ENCODE measurements at places on chromosomes 11 and 22.
A peak's percentile ranks its signal among the peaks of the same experiment; 100 is the strongest.

DNA sequence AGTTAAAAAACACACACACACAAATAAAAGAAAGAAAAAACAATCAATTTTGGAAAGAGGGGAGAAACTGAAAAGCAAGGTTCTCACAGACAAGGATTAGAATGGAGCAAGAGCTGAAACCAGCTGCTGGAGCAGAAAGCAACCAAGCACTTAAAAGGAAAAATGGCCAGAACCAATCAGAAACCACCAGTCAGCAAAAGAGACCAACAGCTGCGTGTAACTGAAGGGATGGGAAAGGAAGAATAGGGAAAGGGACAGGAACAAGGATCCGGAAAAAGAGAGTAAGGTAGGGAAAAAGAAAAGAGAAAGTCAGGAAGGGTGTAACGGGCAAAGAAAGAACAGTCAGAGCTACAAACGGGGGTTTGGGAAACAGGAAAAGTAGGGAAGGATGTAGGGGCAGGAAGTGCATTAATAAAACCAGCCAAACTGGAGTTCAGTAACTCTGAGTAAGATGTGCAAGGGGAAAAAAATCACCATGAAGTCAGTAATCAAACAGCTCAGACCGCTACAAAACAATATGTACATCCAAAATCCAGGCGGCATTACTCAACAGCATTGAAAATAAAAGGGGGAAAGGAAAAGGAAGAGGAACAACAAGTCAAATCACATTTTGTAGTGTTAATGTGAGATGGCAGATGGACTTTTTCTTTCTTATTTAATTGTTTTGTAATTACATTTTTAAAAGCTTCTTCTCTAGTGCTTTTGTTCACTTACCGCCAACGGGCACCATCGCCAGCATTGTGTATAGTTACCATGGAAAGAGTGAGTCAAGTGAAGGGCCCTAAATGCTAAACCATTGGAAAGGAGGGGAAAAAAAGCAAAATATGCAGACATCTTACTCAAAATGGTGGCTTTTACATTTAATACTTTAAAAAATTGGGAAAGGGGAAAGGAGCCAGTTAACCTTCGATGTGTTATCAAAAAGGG is 49.2 kb downstream of the APOL5 start:
- no peak for DNase-seq

DNA sequence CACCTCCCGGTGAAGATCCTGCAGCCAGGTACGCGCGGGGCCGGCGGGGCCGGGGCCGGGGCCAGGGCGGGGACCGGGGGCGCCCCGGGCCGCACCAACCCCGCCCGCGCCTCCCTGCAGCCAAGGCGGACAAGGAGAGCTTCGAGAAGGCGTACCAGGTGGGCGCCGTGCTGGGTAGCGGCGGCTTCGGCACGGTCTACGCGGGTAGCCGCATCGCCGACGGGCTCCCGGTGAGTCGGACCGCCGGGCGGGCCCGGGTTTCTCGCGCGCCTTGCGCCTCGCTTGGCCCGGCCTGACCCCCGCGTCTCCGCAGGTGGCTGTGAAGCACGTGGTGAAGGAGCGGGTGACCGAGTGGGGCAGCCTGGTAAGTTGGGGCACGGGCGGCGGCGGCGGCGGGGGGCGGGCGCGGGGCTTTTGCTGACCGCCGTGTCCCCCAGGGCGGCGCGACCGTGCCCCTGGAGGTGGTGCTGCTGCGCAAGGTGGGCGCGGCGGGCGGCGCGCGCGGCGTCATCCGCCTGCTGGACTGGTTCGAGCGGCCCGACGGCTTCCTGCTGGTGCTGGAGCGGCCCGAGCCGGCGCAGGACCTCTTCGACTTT is 531 bp downstream of the PIM3 start:
- DNase-seq = no peak

DNA sequence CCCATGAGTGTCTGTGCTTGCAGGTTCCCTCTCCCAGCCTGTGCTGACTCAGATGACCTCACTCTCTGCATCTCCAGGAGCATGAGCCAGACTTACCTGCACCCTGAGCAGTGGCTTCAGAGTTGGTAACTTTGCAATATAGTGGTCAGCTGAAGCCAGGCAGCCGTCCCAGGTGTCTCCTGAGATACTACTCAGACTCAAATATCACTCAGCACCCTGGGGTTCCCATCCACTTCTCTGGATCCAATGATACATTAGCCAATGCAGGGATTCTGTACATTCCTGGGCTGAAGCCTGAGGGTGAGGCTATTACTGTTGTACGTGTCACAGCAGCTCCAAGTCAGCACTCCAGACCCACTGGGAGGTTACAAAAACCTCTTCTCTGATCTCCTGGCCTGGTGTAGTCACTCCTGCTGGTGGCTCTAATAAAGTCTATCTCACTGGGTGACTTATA is 87.8 kb upstream of the TOP3B start:
- no peak for DNase-seq

- DNase-seq = no peak
Observed at GRCh38 chr11:1041936-1042608, 5.6 kb upstream of the MUC6 start.

GRCh38 chr11:882596-882995 is 28.0 kb downstream of the CHID1 start:
- peak; percentile 4 for DNase-seq

GRCh38 chr11:30579415-30580175 is 6.6 kb downstream of the MPPED2 start:
- DNase-seq = no peak

GRCh38 chr11:76601272-76601671 is 69.3 kb downstream of the LRRC32 start:
- DNase-seq = no peak

GRCh38 chr11:122785031-122785541 is 53.2 kb upstream of the CRTAM start:
- no peak for DNase-seq

- DNase-seq = no peak
Observed at GRCh38 chr11:110735455-110736170, 23.4 kb upstream of the ARHGAP20 start.

GRCh38 chr22:41257696-41258095 is 17.0 kb upstream of the CHADL start:
- DNase-seq = no peak

DNA sequence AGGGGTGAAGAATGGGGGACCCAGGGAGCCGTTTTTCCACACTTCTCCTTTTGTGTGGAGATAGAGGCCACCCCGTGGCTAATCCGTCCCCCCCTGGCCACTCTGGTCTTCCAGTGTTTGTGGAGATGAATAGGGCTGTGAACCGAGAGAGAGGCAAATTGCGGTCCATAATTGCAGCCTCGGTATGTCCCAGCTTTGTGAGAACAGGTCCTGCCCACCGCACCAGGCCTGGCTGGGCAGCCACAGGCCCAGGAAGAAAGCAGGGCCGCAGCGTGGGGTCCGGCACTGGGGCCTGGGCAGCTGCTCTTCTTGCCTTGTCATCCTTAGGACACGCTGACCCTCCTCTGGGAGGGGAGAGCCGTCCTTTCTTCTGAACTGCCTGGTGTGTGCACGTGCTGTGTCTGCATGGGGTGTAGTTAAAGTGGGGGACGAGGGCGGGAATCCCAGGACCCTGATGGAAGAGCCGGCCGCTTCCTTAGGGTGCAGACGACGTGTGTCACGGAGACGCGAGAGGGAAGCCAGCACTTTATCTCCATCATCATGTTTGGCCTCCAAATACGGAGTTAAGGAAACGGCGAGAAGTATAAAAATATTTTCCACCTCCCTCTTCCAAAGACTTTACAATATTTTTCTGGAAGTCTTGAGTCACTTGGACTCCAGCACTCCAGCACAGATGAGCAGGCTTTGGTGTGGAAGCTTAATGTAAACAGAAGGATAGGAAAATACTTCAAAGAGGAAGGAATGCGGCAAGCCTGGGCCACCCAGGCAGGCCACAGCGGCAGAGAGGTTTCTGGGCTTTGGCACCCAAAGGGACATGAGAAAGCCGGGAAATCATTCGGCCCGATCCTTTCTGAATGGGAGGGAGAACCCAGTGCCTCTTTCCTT is 1248.4 kb downstream of the BRD1 start:
- DNase-seq = peak; percentile 34

DNA sequence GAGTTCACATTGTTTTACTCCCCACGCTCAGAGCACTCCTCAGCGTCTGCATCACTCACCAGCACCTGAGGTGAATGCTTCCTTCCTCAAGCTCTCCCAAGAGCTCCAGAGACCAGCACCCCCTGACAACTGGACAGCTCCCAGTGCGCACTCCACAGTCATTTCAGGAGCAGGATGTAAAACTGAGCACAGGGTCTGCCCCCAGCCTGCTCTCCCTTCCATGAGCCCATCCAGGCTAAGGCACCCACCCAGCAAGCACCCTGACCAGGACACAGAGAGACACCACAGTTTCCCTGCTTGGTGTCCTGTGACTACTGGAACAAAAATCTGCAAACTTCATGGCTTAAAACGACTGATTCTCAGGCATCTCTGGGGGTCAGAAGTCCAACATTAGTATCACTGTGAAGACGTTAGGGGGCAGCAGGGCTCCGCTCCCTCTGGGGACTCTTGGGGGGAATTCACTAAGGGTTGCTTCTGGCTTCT is 3.3 kb downstream of the SCGB1D2 start:
- no peak for DNase-seq

- no peak for DNase-seq
Observed at GRCh38 chr11:68371171-68372041, 59.0 kb downstream of the LRP5 start.

DNA sequence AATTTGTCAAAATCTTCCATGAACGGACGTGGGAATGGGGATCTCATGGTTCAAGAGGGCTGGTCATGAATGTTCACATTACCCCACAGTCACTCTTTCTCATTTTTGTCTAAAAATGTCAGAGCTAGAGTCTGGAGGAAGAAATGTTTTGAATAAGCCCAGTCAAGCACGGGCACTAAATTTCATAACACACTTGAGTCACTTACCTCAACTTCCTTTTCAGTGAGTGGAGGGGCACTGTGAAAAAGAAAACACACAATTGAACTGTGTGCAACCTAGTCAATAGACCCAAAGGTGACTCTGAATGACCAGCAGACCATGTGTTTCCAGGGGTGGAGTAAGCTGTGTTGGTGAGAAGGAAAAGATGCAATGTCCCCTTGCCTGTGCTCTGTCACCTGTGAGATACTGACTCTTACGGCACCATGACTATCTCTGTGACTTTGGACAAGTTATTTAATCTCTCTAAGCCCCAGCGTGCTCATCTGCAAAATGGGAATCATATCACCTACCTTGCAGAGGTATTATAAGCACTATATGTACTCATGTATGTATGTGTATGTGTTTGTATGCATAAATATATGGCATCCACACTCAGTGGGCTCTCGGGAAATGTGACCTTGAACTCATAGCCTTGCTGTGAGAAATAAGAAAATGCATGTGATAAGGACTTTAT is 38.2 kb upstream of the LYVE1 start:
- peak; percentile 28 for DNase-seq

- no peak for DNase-seq
Observed at GRCh38 chr11:3138178-3139085, 26.7 kb downstream of the OSBPL5 start.

DNA sequence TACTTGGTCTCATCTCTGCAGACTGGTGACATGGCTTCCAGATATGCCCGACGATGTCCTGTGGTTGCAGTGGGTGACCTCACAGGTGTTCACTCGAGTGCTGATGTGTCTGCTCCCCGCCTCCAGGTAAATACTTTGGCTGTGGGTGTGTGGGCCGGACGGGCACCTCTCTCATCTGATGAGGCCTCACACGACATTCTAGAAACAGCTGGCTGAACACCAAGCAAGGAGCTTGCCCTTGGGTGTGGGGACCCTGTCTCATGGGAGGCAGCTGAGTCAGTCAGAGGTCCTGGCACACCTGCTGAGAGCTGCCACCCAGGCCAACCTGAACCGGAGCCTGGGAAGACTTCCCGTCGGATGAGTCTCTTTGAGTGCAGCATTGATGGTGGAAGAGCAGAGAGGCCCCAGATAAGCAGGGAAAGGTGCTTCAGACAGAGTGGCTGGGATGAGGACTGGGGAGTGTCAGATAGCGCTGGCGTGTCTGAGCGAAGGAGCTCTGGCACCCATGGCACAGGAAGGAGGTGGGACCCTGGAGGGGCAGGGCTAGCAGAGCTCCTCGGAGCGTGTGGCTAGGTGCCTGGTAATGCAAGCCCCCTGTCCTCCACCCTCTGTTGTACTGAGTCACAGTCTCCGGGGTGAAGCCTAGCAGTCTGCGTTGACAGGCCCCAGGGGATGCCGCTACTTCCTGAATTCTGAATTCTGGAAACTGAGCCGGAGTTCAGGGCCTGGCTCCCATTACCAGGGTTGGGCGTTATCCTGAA is 10.4 kb upstream of the SAMM50 start:
- no peak for DNase-seq

DNA sequence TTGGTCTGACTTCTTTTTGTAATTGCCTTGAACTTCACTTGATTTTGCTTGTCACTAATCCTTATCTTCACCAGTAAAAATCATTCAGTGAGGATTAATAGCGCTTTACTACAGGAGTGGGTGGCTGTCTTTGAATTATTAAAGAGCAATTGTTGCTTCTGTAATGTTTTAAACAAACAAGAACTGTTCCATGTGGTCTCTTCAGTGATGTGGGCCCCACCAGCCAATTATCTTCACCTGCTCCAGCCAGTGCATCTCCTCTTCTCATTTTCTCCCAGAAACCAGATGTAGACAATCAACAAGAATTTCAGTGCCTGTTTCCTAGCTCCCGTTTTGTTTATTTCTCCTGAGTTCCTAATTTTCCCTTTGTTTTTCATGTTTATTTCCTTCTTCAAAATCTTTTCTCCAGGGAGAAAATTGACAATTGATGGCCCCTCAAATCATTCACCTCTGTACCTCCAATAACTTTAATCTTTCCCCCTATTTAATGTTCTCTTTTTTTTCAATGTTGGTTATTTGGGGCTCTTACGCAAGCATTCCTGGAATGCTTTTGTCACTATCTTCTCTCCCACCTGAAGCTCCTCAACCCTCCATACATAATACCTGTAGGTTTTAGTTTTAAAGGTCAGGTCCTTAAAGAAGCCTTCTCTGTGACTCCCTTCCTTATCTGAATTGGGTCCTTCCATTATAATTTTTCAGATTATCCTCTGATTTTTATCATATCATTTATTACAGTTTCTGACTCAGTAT is 115.1 kb downstream of the ARFGAP2 start:
- no peak for DNase-seq

GRCh38 chr11:112477581-112478317 is 217.1 kb upstream of the PLET1 start:
- DNase-seq = no peak

- DNase-seq = no peak
Observed at GRCh38 chr11:120339394-120339890, 3.2 kb downstream of the ARHGEF12 start.

GRCh38 chr11:133133050-133133449 is 399.3 kb downstream of the OPCML start:
- no peak for DNase-seq

Data from AG04449 (cell line).